Activated CD8-positive, alpha-beta memory T cell treated with anti-CD3 and anti-CD28 coated beads, Interleukin-2, amount 10 ng/mL, durations not matched to agents 7 days and 5 days (primary cell): ENCODE measurements at places on chromosomes 2 and 18. TPM values are rescaled to one million over a fixed set of nuclear protein-coding genes. Genes with fewer than 3 reads are reported as not detected.

The WNT10A gene
- 0.23 TPM for total RNA-seq

The IL1RL2 gene
- not detected for total RNA-seq

The HOXD8 gene
- total RNA-seq: not detected

The CCDC74B gene
- total RNA-seq: 0.23 TPM

The ZSWIM2 gene
- not detected for total RNA-seq

The COL5A2 gene
- 1.0 TPM for total RNA-seq

The WDR54 gene
- 82.7 TPM for total RNA-seq

The CCDC148 gene
- not detected for total RNA-seq

The SERPINB10 gene
- not detected for total RNA-seq

The ONECUT2 gene
- total RNA-seq: not detected

The LYPD6B gene
- total RNA-seq: not detected

The IGFBP2 gene
- total RNA-seq: 3.5 TPM

The STK11IP gene
- total RNA-seq: 27.7 TPM

The FAHD2A gene
- 36.0 TPM for total RNA-seq

The CPO gene
- not detected for total RNA-seq

The RAB31 gene
- not detected for total RNA-seq

The KCNG2 gene
- total RNA-seq: not detected

The POTEC gene
- not detected for total RNA-seq

The ICOS gene
- 49.7 TPM for total RNA-seq

The CCL20 gene
- total RNA-seq: not detected

The LTBP1 gene
- 0.50 TPM for total RNA-seq

The FOXD4L1 gene
- total RNA-seq: 0.23 TPM

The TFPI gene
- not detected for total RNA-seq

The RAX gene
- total RNA-seq: not detected

The TSHZ1 gene
- total RNA-seq: 13.8 TPM

The ACP1 gene
- total RNA-seq: 95.2 TPM

The C2orf74 gene
- total RNA-seq: 8.5 TPM

The YIPF4 gene
- 30.9 TPM for total RNA-seq

The TMEM247 gene
- total RNA-seq: not detected

The G6PC2 gene
- total RNA-seq: not detected
